Upper lobe of left lung (tissue), 6 donors: ENCODE measurements at places on chromosomes 7 and 10.

- H3K4me3 ChIP-seq = no peak overlapping the region
- DNase-seq = no peak
- no peaks in the 10 kb centered on the region for H3K36me3 ChIP-seq
- no peak overlapping the region for H3K27ac ChIP-seq
- H3K27me3 ChIP-seq = no peaks in the 10 kb centered on the region
Observed at GRCh38 chr10:103502849-103503660, 9.6 kb downstream of the NEURL1 start.

DNA sequence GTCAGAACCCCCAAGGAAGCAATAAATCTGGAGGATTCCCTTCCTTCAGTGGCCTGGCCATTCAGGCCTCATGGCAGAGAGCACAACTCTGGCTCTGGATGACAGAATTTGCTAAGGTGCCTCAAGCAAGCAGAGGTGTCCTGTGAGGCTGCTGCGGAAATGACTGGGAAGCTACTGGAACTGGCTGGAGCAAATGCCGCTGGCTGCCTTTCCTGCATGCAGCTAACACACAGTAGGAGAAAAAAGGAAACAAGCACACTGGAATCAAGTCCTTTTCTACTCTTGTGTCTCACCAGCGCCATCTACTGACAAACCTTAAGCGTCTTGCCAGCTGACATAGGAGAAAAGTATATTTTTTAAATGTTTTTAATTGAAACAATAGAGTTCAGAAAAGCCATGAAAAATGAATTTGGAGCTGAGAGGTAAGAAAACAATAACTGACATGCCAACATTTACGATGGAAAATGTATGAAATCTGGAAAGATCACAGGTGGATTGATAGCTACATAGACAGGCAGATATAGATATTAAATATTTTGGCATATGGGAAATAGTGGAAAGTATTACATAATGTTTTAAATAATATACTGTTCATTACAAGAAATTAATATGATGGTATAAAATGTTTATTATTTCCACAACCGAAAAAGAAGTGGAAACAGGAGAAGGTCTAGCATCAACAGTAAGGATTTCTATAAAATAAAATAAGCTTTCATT is 951.6 kb downstream of the ANKRD7 start:
- no peaks in the 10 kb centered on the region for H3K4me1 ChIP-seq
- no peak overlapping the region for H3K27ac ChIP-seq
- DNase-seq = no peak

DNA sequence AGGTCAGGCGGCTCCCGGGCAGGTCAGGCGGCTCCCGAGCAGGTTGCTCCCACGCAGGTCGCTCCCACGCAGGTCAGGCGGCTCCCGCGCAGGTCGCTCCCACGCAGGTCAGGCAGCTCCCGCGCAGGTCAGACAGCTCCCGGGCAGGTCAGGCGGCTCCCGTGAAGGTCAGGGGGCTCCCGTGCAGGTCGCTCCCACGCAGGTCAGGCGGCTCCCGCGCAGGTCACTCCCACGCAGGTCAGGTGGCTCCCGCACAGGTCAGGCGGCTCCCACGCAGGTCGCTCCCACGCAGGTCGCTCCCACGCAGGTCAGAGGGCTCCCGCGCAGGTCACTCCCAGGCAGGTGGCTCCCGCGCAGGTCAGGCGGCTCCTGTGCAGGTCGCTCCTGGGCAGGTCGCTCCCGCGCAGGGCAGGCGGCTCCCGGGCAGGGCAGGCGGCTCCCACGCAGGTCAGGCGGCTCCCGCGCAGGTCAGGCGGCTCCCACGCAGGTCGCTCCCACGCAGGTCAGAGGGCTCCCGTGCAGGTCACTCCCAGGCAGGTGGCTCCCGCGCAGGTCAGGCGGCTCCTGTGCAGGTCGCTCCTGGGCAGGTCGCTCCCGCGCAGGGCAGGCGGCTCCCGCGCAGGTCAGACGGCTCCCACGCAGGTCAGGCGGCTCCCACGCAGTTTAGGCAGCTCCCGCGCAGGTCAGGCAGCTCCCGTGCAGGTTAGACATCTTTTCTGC is 30.7 kb downstream of the PTPRN2 start:
- H3K4me1 ChIP-seq = no peaks in the 10 kb centered on the region
- no peaks in the 10 kb centered on the region for H3K27me3 ChIP-seq
- H3K4me3 ChIP-seq = no peak overlapping the region
- no peak overlapping the region for H3K27ac ChIP-seq
- H3K36me3 ChIP-seq = no peaks in the 10 kb centered on the region

- H3K4me1 ChIP-seq = peaks cover 36% of the 10 kb centered on the region
- no peaks in the 10 kb centered on the region for H3K27me3 ChIP-seq
- H3K4me3 ChIP-seq = no peak overlapping the region
Observed at GRCh38 chr7:35646289-35647023, 48.5 kb downstream of the HERPUD2 start.

GRCh38 chr7:126001349-126001748 is 1071.7 kb upstream of the POT1 start:
- H3K4me3 ChIP-seq = no peak overlapping the region
- H3K27ac ChIP-seq = no peak overlapping the region
- no peak for DNase-seq
- no peaks in the 10 kb centered on the region for H3K4me1 ChIP-seq
- H3K27me3 ChIP-seq = no peaks in the 10 kb centered on the region
- H3K36me3 ChIP-seq = no peaks in the 10 kb centered on the region

- H3K27ac ChIP-seq = peak overlapping the region; percentile 100
- H3K4me3 ChIP-seq = peak overlapping the region; percentile 90
- no peak for DNase-seq
- H3K36me3 ChIP-seq = no peaks in the 10 kb centered on the region
- peaks cover 40% of the 10 kb centered on the region for H3K4me1 ChIP-seq
Observed at GRCh38 chr7:140923358-140924006, 1.2 kb downstream of the BRAF start.

- no peaks in the 10 kb centered on the region for H3K4me1 ChIP-seq
- no peak overlapping the region for H3K27ac ChIP-seq
- DNase-seq = peak; percentile 27
- no peaks in the 10 kb centered on the region for H3K27me3 ChIP-seq
- H3K36me3 ChIP-seq = no peaks in the 10 kb centered on the region
Observed at GRCh38 chr7:43439631-43440401, 143.1 kb upstream of the STK17A start.

DNA sequence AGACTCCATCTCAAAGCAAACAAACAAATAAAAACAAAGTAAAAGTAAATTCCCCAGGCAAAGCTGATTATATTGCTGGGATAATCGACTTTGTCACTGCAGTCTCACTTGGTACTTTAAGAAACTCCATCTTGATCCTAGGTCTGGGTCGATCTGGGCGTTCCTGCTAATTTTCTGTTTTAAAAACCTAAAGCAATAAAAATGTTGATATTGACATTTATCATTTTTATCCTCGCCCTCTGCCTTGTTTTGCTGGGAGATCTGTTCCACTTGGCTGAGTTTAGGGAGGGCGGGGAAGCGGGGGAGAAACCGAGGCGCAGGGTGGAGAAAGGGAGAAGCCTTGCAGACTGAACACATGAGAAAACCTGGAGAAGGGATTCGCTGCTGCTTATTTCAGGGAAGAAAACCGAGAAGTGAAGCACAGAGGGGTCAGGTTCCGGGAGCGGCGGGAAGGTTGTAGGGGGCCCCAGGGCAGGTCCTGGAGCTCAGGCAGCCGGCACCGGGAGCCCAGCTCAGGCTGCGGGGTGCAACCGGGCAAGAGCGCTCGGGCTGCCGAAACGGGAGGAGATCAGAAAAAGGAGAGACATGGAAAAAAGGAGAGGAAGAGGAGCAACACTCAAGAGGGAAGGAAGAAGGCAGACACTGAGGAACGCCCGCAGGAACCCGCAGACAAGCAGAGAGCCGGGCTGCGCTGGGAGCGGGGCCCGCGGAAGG is 27.3 kb upstream of the KMT2C start:
- DNase-seq = no peak
- H3K4me3 ChIP-seq = peak overlapping the region; percentile 84
- no peaks in the 10 kb centered on the region for H3K27me3 ChIP-seq
- peak overlapping the region; percentile 100 for H3K27ac ChIP-seq
- no peaks in the 10 kb centered on the region for H3K36me3 ChIP-seq

- H3K27me3 ChIP-seq = no peaks in the 10 kb centered on the region
- DNase-seq = peak; percentile 43
- H3K4me1 ChIP-seq = peaks cover 7% of the 10 kb centered on the region
- H3K4me3 ChIP-seq = no peak overlapping the region
- H3K36me3 ChIP-seq = no peaks in the 10 kb centered on the region
- no peak overlapping the region for H3K27ac ChIP-seq
Observed at GRCh38 chr10:124354411-124355382, 64.0 kb downstream of the OAT start.

DNA sequence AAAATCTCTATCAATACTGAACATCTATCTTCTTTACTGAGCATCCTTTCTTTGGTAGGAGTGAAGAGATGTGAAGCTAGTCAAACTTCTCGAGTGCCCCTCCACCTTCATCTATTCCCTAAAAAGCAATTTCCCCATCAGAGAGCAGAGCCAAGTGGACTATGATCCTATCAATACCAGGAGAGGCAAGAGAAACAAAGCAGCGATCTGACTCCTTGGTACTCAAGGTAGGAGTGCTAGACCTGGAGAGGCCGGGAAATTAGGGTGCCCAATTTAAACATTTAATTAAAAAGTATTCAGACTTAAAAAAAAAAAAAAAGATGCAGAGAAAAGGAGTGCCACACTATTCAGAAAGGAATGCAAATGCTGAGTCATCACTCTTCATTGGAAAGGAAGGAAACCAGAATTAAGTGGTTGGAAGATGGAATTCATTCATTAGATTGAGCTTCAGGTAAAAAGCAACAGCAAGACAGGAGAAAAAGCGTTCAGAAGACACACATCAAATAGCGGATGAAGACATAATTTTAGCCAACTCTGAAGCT is 1.6 kb downstream of the TIAL1 start:
- H3K27ac ChIP-seq = peak overlapping the region; percentile 90
- no peaks in the 10 kb centered on the region for H3K36me3 ChIP-seq
- H3K27me3 ChIP-seq = no peaks in the 10 kb centered on the region
- peaks cover 41% of the 10 kb centered on the region for H3K4me1 ChIP-seq

DNA sequence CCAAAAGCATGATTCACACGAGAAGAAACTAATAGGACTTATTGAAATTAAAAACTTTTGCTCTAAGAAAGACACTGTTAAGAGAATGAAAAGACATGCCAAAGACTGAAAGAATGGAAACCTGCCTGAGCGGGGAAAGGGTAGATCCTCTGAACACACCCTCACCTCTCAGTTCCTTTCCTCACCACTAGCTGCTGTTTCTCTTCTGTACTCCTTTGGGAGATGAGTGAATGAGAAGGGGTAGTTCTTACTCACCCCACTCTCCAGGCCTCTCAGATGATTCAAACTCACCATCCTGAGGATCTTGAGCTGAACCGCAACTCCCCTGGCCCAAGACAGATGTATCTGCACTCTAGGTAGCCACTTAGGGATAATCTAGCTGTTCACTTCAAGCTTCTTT is 41.9 kb downstream of the IQUB start:
- H3K27me3 ChIP-seq = no peaks in the 10 kb centered on the region
- no peak overlapping the region for H3K27ac ChIP-seq
- DNase-seq = no peak
- peaks cover 6% of the 10 kb centered on the region for H3K4me1 ChIP-seq
- H3K36me3 ChIP-seq = no peaks in the 10 kb centered on the region
- H3K4me3 ChIP-seq = no peak overlapping the region

- no peak overlapping the region for H3K27ac ChIP-seq
- H3K4me1 ChIP-seq = no peaks in the 10 kb centered on the region
- H3K4me3 ChIP-seq = no peak overlapping the region
- H3K27me3 ChIP-seq = no peaks in the 10 kb centered on the region
- H3K36me3 ChIP-seq = peaks cover 23% of the 10 kb centered on the region
Observed at GRCh38 chr7:30575910-30576309, 18.8 kb upstream of the GARS1 start.

GRCh38 chr7:111568419-111568818 is 6.1 kb upstream of the IMMP2L start:
- DNase-seq = no peak
- no peaks in the 10 kb centered on the region for H3K36me3 ChIP-seq
- H3K4me1 ChIP-seq = no peaks in the 10 kb centered on the region
- H3K27ac ChIP-seq = no peak overlapping the region

- peaks cover 11% of the 10 kb centered on the region for H3K4me1 ChIP-seq
- no peak overlapping the region for H3K4me3 ChIP-seq
- H3K36me3 ChIP-seq = no peaks in the 10 kb centered on the region
- H3K27me3 ChIP-seq = no peaks in the 10 kb centered on the region
Observed at GRCh38 chr7:73707045-73707631, 12.3 kb downstream of the STX1A start.

DNA sequence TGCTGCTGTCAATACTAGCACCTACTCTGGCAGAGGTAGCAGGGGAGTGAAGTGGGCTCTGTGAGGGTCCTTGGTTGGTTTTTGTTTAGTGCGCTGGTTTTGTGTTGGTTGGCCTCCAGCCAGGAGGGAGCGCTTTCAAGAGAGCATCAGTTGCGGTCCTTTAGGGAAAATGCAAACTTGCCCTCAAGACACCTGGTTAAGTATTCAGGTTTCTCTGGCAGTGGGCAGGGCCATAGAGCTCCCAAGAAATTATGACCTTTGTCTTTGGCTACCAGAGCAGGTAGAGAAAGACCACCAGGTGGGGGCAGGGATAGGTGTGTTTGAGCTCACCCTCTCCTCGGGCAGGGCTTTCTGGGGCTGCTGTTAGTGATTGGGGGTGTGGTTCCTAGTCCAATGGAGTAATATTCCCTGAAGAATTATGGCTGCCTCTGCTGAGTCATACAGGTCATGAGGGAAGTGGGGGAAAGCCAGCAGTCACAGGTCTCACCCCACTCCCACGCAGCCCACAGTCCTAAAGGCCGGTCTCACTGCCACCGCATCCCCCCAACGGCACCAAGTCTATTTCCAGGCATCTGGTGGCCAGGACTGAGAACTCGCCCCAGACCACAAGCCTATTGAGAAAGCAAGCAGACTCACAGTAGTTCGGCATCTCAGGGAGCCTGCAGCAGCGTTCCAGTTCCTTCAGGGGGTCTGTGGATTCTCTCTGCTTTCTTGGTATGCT is 280.5 kb downstream of the SFMBT2 start:
- no peak overlapping the region for H3K4me3 ChIP-seq
- no peak for DNase-seq
- no peaks in the 10 kb centered on the region for H3K4me1 ChIP-seq
- H3K27ac ChIP-seq = no peak overlapping the region
- no peaks in the 10 kb centered on the region for H3K36me3 ChIP-seq

GRCh38 chr10:33676606-33677339 is 342.3 kb upstream of the NRP1 start:
- no peaks in the 10 kb centered on the region for H3K27me3 ChIP-seq
- DNase-seq = no peak
- no peaks in the 10 kb centered on the region for H3K36me3 ChIP-seq
- H3K4me3 ChIP-seq = no peak overlapping the region

- no peaks in the 10 kb centered on the region for H3K4me1 ChIP-seq
- DNase-seq = no peak
- H3K27me3 ChIP-seq = no peaks in the 10 kb centered on the region
- no peaks in the 10 kb centered on the region for H3K36me3 ChIP-seq
- no peak overlapping the region for H3K4me3 ChIP-seq
- H3K27ac ChIP-seq = no peak overlapping the region
Observed at GRCh38 chr7:156927571-156928405, 21.7 kb upstream of the NOM1 start.

DNA sequence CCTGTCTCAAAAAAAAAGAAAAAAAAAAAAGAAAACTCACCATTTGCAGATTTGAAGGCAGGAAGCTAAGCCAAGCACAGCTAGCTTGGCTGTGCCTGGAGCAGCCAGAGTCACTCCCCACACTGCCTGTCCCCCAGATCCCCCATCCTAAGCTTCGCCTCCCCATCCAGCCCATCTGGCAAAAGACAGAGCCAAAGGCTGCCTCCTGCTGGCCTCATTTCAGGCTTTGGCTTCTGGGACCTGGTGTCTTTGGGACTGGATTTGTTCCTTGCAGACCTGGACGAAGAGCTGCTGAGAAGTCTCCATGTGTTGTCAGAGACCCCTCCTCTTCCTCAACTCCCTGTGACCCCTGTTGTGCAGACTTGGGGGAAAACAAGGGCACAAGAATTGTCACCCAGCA is 8.1 kb downstream of the ASL start:
- H3K36me3 ChIP-seq = peaks cover 56% of the 10 kb centered on the region
- H3K4me1 ChIP-seq = peaks cover 9% of the 10 kb centered on the region
- no peak overlapping the region for H3K27ac ChIP-seq
